ENCODE measurements at places on chromosomes 6 and 20.

GRCh38 chr20:56606174-56606945, 22.7 kb upstream of the TFAP2C start:
- DNase-seq = no peak

DNA sequence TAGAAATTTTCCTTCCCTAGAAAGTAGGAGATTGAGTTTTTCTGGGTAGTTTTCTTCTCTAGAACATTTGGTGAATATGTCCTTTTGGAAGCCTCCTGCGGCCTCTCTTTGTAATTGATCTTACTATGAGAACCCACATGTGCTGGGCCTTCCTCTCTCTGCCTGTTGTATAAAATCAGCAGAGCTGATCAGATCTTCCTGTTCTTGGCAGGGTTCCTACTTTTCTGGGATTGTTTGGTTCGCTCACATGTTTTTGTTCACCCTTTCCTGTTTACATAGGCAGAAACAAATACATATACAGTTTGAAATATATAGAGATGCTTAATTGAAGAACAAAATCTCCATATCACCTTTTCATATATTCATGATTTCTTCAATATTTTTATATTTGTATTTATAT, 57.8 kb downstream of the IL22RA2 start:
- no peak for DNase-seq

GRCh38 chr6:127404133-127404532, 55.1 kb downstream of the KIAA0408 start:
- no peak for DNase-seq

DNA sequence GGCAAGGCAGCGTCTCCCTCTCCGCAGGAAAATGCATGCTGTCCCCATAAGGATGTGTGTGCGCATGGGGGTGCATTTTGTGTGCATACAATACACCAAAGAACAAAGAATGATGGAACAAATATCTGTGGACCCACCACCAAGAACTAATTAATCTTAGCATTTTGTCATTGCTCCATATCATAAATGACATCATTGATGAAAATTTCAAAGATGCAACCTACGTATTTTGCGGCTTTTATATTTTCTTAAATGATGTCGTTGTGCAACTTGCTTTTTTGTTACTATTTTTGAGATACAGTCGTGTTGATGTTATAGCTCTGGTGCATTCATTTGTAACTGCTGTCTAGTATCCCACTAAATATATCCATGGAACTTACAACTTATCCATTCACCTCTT, 89.7 kb downstream of the SERAC1 start:
- DNase-seq = no peak

DNA sequence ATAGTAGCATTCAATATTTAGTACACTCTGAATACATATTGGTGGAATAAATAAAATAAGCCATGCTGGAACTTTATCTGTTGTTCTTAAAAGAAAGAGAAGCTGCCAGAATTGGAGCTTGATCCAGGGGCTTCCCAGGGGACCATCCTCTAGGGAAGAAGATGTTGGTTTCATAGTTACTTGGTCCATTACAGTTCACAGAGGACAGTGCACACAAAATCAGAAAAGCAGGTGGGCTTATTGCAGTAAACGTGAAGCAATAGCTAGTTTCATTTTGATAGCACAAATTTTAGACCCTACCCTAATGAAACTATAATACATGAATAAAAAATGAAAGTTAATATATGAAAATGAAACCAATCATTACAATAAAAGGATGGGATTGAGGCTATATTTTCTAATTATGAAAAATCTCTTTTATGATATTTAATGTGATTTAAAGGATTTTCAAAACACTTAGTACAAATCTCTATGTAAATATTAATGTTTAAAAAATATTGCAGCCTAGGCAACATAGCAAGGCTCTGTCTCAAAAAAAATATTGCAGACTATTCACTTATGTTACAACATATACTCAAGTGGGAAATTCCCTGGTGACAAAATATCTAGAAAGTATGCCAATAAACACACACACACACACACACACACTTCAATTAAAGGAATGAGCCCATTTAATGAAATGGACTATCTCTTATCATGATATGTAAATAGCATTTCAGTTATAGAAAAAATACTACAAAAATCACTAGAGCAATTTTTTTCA, 227.0 kb upstream of the MARCKS start:
- no peak for DNase-seq

- DNase-seq = no peak
These were observed 11.9 kb upstream of the CNR1 start for GRCh38 chr6:88177961-88178464.

DNA sequence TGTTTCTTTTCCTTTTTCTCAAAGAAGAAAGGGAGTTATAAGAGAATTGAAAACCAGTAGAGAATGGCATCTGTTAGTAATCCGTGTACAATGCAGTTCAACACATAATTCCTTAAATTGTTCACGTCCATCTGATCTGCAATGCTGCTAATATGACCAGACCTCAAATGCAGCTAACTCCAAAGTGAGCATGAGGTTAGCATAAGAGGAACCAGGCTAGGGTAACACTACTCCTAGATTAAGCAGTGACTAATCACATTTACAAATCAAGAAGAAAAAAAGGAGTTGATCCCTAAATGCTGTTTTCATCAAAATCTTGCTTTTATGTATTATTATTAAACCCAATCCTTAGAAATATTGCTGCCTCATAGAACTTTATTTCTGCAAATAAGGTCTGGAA, 432.7 kb upstream of the ARID1B start:
- no peak for DNase-seq

DNA sequence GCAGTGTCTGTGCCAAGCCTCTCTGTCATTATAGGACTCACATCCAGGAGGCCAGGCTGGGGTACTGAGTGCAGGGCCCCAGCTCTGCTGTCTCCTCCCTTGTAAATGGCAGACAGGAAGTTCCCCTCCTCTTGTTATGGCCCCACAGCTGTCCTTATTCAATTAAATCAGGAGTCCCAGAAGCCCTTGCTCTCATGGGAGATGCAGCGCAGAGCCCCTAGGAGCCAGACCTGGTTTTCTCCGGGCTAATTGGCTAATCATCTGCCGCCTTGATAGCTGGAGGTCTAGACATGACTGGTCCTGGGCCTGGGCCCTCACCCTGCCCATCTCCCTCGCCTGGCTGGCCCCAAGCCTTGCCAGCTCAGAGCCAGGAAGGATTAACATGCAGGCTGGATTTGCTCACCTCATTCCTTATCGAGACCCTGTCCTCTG, 172.0 kb downstream of the VEGFA start:
- DNase-seq = no peak

DNA sequence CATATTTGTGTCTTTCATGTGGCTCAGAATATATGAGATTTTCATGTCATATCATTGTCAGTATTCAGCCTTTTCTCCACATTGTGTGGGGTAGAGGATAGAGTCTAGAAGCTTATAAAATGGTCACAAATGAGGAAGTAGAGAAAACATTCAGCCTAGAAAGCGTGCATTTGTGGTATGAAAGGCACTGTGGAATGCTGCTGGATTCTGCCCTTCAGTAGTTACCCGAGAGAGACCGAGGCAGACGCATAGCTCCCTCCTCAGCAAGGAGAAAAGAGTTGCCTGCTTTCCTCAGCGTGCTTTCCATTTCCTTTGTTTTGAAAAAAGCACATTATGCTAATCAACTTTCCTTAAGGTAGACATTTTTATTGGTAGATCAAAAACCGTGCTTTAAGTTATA, 28.7 kb downstream of the MYB start:
- DNase-seq = no peak

DNA sequence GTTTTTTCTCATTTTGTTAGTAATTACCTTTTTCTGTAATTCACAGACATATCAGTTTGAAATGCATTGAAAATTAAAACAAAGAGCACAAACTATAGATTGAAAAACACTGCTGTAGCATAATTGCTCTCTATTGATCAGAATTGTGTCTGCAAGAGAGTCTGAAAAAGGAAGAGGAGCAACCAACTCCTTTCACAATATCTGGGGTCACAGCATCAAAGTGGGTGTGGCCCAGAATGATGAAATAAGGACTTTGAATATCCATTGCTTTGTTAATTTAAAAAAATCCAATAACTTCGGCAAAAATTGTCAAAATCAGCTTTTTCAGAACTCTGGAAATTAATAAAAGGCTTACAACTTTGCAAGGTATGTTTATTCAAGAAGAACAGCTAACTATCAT, 99.2 kb downstream of the MYLK4 start:
- DNase-seq = no peak

- DNase-seq = no peak
These were observed 399.8 kb upstream of the EPHA7 start for GRCh38 chr6:93819189-93819588.

DNA sequence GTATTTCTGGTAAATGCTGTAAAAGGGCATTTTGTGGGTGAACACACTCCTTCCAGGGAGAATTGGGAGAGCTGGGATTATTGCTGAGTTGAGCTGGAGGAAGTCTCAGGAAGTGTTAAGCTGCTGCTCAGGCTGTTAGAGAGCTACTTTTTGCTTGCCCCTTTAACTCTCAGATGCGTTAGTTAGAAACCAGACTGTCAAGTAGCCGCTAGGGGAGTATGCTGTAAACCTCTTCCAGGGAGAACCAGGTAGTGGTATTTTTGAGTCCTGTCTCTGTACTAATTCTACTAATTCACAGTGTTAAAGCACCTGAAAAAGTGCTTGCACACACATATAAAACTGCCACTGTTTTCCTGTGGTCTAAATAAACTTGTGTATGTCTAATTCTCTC, 6.6 kb upstream of the GFRAL start:
- no peak for DNase-seq

GRCh38 chr6:18053555-18054445, 66.4 kb upstream of the KIF13A start:
- no peak for DNase-seq

- no peak for DNase-seq
These were observed 30.8 kb downstream of the DIDO1 start for GRCh38 chr20:62895539-62895938.

GRCh38 chr6:49384904-49385303, 78.1 kb downstream of the MMUT start:
- DNase-seq = no peak

- DNase-seq = no peak
These were observed 1265.4 kb upstream of the MAP3K7 start for GRCh38 chr6:91852252-91852651.

GRCh38 chr20:4062721-4063606, 47.6 kb upstream of the RNF24 start:
- DNase-seq = no peak

DNA sequence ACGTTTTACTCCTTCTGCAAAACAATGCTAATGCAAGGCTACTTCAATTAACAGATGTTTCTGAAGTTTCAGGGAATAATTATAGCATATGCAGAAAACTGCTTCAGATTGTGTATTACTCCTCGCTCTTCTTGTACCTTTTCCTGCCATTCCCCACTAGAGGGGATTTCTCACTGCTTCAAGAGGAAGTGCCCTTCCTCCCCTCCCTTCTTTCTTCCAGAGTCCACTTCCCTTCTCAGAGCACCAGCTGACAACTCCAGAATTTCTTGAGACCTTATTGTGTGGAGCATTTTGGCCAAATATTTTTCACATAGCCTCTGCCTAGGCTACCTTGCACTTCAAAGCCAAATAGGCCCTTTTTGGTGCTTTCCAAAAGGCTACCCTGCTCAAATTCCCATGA, 12.7 kb upstream of the MCUR1 start:
- no peak for DNase-seq

DNA sequence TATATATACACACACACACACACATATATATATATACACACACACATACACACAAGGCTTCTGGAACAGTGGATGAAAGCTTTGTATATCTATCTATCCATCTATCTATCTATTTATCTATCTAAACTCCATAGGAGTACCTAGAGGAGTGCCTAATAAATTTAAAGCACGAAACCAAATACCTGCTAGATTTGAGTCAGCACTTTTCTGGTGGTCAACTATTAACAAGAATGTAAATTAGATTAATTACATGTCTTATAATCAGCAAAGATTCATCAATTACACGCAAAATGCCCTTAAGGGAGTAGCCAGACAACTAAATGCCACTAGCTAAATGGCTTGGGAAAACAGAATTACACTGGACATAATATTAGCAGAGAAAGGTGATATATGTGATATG, 26.6 kb downstream of the HLA-A start:
- DNase-seq = no peak

GRCh38 chr6:104214901-104215300, 644.8 kb downstream of the HACE1 start:
- DNase-seq = no peak

DNA sequence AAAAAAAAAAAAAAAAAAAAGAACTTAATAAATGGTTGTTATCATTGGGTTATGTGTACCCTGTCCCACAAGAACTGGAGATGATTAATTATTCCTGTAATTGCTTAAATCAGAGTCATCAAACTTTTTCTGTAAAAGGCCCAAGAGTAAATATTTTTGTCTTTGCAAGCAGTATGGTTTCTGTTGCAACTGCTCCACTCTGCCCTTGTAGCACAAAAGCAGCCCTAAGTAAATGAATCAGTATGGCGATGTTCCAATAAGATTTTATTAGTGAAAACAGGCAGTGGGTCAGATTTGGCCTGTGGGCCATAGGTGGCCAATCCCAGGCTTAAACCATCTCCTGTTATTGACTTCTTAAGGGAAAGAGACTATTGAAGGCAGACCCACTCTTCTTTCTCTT, 252.7 kb downstream of the TSHZ2 start:
- no peak for DNase-seq

- DNase-seq = no peak
These were observed 82.4 kb upstream of the FAM184A start for GRCh38 chr6:119160911-119161310.

DNA sequence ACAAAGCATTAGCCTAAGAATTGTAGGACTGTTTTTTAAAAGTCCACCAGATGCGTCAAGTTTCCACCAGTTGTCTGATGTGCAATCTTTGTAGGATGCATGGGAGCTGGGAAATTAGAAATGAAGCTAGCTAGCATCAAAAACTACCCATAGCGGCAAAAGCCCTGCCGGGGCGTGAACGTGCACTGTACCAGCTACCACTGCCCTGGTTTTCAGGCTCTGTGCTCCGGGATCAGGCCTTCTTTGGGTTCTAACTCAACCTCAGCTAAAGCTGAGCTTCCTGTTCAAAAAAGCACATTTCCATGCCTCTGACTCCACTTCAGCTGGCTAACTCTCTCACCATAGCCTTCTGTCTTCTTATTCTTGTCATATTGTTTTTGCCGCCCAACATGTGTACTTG, 26.9 kb upstream of the FUCA2 start:
- DNase-seq = no peak

DNA sequence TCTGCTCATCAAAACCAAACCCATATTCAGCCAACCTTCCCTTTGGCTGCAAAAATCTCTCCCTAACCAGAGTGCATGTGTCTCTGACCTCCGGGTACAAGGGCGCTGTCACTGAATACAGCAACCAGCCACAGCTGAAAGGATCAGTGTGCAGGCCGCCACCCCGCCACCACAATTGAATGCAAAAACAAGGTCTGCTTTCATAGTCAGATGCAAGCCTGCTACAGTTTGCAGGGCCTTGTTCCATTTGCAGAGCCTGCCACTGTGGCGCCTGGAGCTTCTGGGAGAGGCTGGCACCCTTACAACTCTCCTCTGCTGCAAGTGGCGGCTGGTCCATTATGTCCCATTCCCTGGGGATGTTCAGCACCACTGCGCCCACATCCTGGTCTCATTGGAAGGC, 23.5 kb downstream of the MDGA1 start:
- no peak for DNase-seq

Data from glomerular endothelial cell (primary cell).